ENCODE measurements at places on chromosomes 2 and 18.

- DNase-seq, result no peak
Observed at GRCh38 chr18:48011926-48012465, 81.5 kb upstream of the SMAD2 start.

GRCh38 chr2:218317303-218317630 is 25.0 kb upstream of the TMBIM1 start:
- DNase-seq, result no peak

DNA sequence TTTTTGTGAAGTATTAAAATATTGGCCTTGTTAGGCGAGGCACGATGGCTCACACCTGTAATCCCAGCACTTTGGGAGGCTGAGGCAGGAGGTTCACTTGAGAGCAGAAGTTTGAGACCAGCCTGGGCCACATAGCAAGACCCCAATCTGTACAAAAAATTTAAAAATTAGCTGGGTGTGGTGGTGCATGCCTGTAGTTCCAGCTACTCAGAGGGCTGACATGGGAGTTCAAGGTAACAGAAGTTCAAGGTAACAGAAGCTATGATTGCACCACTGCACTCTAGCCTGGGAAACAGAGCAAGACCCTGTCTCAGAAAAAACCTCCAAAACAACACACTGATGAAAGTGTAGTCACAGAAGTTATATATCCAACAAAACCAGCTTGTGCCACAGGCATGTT is 39.8 kb downstream of the IMPA2 start:
- no peak for DNase-seq

GRCh38 chr18:59454909-59455727 is 96.1 kb upstream of the LMAN1 start:
- no peak for DNase-seq

- DNase-seq, result no peak
Observed at GRCh38 chr2:197311421-197312033, 947 bp upstream of the ANKRD44 start.

DNA sequence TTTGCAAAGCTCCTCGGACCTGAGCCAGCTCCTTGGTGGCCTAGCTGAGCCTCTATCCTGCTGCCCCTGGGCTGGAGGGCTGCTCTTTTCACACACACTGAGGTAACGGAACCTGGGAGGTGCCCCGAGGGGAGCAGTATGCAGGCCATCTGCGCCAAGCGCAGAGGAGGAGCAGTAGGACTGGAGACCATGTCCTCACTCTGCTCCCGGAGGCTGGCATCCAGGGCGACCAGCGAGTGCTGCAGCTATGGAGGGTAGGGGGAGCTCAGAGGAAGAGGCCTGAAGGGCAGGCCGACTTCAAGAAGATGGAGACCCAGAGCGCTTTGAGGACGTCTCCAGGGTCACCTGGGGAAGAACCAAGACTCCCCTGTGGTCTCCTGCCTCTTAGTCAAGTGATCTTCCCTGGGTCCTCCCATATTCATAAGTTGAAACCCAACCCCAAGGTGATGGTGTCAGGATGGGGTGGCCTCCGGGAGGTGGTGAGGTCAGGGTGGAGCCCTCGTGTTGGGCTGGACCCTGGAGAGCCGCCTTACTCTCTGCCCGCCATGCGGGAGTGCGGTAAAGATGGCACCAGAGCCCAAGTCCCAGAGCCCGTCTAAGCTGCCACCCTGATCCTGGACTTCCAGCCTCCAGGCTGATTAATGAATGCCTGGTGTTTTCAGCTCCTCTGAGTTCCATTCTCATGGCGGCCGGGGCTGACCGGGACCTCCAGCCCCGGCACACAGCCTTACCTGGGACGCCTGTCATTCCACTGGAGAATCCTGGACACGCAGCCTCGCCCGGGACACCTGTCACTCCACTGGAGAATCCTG is 160.7 kb downstream of the NDUFA10 start:
- no peak for DNase-seq

GRCh38 chr2:72442270-72442669 is 294.6 kb upstream of the CYP26B1 start:
- DNase-seq, result no peak

- no peak for DNase-seq
Observed at GRCh38 chr2:43426305-43427031, 169.4 kb downstream of the THADA start.

- DNase-seq, result no peak
Observed at GRCh38 chr2:70710038-70710690, 57.8 kb downstream of the ADD2 start.

GRCh38 chr2:69704446-69704845 is 37.5 kb upstream of the ANXA4 start:
- no peak for DNase-seq

GRCh38 chr2:235333076-235333475 is 160.8 kb upstream of the AGAP1 start:
- DNase-seq, result no peak

GRCh38 chr18:56067214-56067894 is 479.4 kb upstream of the TCF4 start:
- no peak for DNase-seq

- no peak for DNase-seq
Observed at GRCh38 chr2:64957109-64957903, 31.9 kb upstream of the SLC1A4 start.

DNA sequence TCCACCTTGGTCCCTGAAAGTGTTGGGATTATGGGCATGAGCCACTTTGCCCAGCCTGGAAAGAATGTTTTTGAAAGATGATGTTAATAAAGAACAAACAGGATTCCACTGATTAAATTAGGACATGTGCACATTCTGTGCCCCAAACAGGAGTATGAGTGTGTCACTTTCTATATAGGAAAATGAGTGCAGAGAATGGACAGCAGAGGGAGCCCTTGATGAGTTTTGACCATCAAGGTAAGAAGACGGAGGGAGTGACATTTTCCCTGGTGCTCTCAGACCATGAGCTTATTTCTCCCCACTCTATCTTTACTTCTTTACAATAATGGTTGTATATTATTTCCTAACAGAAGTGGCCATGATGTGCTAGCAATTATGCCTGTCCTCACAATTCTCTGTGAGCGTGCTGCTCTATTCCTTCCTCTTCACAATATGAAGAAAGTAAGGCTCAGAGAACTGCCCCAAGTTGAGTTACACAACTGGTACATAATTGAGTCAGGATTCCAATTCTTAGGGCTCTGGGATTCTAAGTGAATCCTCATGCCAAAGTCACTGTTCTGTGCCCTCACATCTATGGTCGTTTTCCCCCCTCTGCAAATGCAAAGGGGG is 20.6 kb downstream of the RPL37A start:
- no peak for DNase-seq

DNA sequence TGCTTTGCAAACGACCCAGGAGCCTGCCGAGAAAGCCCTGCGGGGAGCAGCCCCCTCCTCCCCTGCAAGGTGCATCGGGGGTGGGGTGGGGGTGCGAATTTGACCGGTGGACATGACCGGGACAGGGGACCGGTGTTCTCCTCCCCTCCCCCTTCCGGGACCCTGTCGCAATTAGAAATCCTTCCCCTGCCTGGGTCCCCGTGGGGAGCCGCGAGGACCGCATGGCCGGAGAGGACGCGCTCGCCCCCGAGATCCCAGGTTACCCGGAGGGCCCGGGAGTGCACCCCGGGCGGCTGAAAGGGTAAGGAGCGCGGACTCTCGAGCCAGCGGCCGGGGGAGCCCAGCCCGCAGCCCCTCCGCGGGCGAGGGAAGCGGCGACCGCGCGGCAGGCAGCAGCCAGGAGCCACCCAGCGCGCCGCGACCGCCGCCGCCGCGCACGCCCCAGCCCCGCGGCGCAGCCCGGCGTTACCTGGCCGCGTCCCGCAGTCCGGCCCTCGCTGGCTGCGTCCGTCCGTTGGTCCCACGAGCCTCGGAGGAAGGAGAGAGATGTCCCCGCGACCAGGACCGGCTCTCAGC is 482 bp downstream of the DLGAP1 start:
- no peak for DNase-seq

DNA sequence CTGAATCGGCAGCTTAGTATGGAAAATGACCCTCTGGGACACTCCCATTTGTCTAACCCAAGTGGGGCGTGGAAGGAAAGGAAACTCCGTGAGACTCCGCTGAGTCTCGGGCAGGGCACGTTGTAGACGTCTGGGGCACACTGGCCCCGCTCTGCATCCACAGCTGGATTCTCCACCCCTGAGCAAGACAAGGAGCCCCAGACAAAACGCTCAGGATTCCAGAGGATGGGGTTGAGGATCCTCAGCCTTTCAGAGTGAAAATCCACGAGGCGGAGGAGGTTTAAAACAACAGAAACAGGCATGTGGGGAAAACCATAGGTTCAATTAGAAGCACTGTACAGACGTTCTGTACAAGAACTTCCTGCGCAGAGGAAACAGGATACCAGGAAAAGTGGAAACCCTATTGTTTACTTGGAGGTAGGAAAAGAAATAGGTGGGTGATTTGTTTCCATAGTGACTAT is 124.9 kb upstream of the ZNF236 start:
- DNase-seq, result no peak

DNA sequence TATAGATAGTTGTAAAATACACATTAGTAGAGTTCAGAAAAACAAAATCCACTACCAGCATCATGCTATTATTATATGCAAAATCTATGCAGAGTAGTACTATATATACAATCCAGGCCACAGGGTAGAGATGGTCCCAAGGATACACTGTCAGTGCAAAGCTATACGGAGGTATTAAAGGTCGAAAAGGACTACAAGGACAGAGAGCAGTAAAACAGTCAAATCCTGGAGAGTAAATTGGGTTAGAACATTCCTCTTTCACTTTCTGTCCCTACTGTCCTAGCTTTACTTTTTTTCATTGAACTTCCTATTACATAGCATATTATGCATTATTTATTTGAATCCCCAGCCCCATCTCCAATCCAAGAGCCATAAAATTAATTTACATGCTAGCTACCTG is 39.7 kb upstream of the SDC1 start:
- DNase-seq, result no peak

DNA sequence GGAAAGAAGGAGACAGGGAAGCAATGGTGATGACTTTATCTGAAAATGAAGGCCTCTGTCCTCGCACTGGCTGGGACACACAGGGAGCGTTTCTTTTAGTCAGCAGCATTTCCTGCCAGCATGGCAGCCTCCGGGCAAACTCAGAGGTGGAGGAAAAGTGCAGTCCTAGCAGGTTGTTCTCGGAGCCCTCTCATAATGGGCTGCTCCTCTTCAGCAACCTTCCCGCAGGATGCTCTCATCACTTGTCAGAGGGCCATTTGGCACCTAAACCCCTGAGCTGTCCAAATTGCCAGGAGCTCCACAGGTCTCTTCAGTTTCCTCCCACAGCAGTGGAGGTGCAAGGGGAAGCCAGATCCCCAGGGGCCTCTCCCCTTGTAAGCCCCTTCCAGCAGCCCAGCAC is 6.2 kb downstream of the STK39 start:
- DNase-seq, result no peak

DNA sequence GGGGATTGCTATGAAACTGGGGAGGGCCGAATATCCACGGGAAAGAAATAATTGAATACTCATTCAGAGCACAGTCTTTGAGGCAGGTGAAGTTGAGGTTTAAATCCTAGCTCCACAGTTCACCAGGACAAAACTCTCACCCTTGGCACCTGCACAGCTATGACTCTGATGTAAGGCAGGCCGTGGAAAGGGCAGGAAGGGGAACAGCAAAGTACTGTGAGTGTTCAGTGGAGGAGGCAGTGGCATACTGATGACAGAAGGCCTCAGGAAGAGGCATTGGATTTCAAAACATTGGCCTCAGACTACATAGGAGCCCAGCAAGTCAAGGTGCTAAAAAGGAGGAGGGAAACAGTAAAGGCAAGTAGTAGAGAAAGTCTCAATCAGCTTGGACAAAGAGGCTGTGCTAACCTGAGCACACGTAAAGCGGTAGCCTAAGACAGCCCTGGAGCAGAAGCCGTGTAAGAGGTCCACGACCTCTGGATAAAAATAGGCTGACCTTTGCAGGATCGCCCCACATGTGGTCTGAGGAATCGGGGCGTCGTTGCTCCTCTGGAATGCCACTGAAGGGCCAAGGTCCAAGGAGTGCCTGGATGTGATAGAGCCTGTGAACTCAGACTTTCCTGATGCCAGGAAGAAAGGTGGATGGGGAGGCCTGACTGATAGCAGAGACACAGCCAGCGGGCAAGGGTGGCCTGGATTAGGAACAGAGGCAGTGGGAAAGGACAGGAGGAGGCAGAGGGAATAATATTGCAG is 243.6 kb downstream of the PID1 start:
- no peak for DNase-seq

DNA sequence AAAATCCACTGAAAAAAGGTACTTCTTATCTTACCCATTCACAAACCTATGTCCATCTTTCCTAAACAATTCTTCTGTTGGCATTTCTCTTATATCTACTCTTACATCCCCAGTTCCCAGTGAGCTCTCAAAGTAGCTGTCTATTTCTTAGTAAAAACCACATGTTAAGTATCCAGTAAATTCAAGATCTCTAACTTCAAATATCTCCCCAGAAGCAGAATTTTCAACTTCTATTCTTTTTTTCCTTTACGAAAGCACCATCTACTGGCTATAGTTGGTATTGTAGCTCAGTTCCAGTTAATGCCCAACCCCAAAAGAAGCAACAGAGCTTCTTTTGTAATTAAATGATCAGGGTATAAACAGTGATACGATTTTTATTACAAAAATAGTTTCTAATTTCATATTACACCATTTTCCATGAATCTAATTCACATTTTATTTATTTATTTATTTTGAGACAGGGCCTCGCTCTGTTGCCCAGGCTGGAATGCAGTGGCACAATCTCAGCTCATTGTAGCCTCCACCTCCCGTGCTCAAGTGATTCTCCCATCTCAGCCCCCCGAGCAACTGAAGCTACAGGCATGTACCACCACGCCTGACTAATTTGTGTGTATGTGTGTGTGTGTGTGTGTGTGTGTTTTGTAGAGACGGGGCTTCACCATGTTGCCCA is 28.5 kb downstream of the HRH4 start:
- DNase-seq, result no peak

GRCh38 chr2:98282109-98282508 is 64.1 kb upstream of the CNGA3 start:
- no peak for DNase-seq

GRCh38 chr2:135093193-135093592 is 41.1 kb downstream of the RAB3GAP1 start:
- no peak for DNase-seq

GRCh38 chr2:45776160-45776955 is 124.9 kb downstream of the PRKCE start:
- no peak for DNase-seq

DNA sequence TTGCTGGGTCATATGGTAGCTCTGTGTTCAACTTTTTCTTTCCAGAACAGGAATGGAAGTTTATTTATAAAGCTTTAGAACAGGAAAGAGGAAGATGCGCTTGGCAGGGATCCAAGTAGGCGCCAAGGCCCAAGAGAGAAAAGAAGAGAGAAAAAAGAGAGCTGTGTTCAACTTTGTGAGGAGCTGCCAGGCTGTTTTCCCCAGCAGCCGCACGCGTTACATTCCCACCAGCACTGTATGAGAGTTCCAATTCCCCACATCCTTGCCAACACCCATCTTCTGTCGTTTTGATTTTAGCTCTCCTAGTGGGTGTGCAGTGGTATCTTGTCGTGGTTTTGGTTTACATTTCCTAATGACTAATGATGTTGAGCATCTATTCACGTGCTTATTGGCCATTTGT is 51.4 kb downstream of the KCNF1 start:
- no peak for DNase-seq

- no peak for DNase-seq
Observed at GRCh38 chr2:120454654-120455385, 108.9 kb downstream of the INHBB start.

- no peak for DNase-seq
Observed at GRCh38 chr2:172106108-172106961, 3.6 kb upstream of the DLX2 start.

- no peak for DNase-seq
Observed at GRCh38 chr18:38297910-38298309, 732.3 kb upstream of the CELF4 start.

- no peak for DNase-seq
Observed at GRCh38 chr2:145379934-145380333, 860.0 kb upstream of the ZEB2 start.

Data from cortex of kidney (tissue), 1 donor.